ENCODE measurements at places on chromosomes 16 and 17. TPM values are rescaled to one million over a fixed set of nuclear protein-coding genes. Genes with fewer than 3 reads are reported as not detected.
A peak's percentile ranks its signal among the peaks of the same experiment; 100 is the strongest.

- DNase-seq = no peak
Observed at GRCh38 chr16:19566362-19566761, 10.9 kb downstream of the VPS35L start.

DNA sequence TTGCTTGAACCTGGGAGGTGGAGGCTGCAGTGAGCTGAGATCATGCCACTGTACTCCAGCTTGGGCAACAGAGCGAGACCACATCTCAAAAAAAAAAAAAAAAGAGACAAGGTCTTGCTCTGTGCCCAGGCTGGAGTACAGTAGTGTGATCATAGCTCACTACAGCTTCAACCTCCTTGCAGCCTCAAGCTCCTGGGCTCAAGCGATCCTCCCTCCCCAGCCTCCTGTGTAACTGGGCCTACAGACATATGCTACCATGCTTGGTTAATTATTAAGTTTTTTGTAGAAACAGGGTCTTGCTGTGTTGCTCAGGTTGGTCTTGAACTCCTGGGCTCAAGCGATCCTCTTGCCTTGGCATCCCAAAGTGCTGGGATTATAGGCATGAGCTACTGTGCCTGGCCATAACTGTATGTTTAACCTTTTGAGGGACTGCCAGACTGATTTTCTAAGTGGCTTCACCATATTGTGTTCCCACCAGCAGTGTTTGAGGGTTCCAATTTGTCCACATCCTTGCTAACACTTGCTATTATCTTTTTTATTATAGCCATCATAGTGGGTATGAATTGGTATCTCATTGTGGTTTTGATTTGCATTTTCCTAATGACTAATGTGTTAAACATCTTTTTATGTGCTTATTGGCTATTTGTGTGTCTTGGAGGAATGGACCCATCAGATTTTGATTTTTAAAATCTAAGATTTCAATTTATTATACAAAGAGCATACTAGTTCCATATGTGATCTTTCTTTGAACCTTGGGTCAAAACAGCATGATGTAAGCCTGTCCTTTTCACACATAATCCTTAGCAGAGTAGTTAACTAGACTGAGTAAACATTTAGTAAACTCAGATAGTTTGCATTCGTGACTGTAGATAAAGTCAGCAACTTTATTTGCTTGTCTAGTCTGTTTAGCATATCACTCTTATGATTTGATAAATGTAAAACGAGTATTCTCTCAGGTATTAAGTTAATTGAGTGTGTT, 38.1 kb upstream of the KPNB1 start:
- peak; percentile 49 for DNase-seq

DNA sequence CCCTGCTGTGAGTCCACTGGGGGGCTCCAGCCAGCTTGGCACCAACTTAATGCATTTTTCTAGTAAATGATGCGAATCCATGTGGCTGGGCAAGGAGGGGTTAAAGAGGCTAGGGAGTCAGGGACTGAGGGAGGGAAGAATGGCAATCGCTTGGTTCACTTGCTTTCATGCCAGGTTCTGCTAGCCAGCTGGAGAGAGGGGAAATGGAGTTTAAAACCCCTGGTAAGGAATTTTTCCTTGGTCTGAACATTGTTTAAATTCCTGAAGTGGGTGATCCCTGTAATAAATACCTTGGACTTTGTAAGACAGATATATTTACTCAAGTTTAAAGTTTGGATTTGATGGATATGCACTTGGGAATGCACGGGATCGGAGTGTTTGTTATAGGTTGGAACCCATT, 22.8 kb downstream of the ANKFN1 start:
- DNase-seq = peak; percentile 60

DNA sequence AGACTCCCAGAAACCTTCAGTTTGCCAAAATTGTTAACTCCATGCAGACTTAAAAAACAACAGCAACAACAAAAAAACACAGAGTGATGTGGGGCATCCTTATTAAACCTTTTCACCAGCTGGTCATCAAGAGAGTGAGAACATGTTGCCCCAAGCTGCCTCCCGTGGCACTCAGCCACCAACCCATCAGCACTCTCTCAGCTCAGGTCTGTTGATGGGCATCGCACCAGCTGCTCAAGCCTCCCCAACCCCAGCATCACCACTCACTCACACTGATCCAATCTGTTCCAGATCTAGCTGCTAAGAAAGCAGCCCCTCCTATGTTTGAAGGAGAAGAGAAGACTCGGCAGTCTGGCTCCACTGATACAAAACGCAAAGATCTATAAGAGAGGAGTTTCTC, 46.8 kb downstream of the SLC39A11 start:
- DNase-seq = no peak

DNA sequence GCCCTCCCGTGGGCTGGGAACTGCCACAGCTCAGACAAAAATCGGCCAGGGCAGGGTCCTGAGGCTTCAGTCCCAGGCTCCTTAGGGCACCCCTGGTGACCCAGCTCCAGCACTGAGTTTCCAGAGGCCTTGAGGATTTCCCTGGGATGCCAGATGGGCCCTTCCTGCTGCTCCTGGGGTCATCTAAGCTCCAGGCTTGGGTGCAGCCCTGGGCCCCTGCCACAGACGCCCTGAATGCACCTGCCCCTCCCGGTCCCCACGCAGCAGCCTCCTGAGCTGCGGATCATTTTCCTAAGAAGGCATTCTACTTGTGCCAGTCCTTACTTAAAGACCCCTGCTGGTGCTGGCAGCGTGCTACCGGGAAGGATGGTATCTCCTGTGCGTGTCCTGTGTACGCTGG, 6.0 kb upstream of the RNPS1 start:
- DNase-seq = no peak

DNA sequence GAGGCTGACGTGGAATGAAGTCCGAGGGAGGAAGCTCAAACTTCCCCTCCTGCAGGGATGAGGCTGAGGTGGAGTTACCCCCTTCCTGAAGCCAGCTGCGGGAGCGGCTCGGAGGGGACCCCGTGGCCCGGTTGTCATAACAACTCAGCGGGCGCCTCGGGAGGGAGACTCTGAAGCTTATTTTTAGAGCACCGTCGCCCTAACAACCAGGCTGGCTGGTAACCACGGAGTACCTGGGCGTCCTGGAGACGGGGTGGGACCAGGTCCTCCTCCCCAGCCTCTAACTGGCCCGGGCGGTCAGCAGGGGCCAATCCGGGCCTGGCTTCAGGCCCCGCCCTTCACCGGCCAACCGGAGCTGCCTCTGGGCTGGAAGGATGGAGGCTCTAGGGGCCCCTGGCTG, 27.7 kb downstream of the NECAB2 start:
- peak; percentile 34 for DNase-seq

DNA sequence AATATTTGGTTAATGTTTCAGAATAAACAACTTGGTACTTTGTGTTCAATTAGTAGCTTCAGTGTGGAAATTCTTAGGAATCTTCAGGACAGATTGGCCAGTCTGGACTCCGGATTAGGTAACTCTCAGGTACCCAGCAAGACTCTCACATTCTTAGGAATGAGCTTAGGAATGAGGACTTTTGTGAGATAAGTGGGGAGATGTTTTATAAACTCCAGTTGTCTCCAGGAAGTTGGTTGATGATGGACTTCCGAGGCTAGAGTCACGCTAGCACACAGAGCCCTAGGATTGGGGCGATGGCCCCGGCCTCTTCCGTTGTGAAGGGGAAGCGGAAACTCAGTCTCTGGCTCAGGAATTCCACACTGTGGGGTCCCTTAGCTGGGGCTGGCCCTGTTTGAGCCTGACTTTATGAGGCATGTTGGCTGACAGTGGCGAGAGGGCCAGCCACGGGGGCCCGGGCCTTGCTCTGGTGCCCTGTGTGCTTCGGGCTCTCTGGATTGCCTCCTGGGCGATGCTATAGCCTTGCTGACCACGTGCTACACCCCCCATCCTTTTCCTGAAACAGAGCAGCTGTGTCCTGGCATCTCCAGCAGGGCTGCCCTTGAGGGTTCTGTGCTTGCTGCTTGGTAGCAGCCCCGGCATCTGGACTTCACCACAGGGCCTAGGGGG, 32.4 kb downstream of the RAB11FIP3 start:
- no peak for DNase-seq

DNA sequence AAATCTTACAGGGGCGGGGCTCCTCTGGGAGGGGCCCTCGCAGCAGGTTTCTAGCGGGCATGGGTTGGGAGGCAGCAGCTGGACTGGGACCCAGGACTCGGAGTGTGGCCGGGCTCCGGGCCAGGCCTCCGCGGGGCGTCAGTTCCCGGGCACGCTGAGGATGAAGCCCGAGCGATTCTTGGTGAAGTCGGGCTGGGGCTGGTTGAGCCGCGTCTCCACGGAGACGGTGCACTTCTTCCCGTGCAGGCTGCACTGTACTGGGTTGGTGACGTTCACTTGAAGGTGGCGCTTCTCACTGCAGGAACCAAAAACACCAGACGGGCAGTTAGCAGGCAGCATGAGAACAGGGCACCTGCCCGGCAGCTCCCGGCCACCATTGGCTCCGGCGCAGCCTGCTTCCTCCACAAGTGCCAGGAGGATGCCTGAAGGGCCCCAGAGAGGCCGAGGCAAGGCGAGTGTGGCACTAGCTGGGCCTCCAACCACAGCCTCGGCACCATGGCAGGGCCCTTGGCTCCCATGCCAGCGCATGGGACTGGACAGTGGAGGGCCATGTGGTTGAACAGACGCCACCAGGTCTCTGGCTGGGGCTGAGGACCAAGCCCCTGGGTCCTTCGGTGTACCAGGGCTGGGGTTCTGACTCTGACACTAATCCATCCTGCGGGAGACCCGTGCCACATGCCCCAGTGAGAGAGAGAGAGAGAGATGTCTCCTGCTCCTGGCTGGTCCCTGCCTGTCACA, 8.0 kb downstream of the CDK5R1 start:
- peak; percentile 70 for DNase-seq

GRCh38 chr16:50967827-50968612, 183.1 kb downstream of the SALL1 start:
- DNase-seq = no peak

GRCh38 chr17:82638183-82638773, 10.0 kb downstream of the WDR45B start:
- no peak for DNase-seq

DNA sequence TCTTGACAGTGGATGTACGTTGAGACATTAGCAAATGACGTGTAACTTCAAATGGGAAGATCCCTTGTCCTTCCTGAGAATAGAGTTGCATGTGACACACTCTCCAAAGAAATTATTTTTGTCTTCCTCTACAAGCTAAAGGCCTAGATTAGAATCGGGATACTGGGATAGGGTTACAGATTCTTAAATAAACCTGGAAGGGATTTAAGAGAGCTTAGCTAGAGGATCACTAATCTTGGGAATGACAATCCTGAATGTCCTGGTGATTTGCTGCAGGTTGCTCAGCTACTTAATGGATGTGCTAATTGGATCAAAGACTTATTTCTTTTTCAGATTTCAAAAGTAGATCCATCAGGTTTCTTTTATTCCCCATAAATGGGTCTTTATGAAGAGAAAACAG, 101.9 kb downstream of the KCNJ2 start:
- DNase-seq = no peak

- DNase-seq = peak; percentile 97
Observed at GRCh38 chr16:85390511-85391174, 222.5 kb upstream of the GSE1 start.

DNA sequence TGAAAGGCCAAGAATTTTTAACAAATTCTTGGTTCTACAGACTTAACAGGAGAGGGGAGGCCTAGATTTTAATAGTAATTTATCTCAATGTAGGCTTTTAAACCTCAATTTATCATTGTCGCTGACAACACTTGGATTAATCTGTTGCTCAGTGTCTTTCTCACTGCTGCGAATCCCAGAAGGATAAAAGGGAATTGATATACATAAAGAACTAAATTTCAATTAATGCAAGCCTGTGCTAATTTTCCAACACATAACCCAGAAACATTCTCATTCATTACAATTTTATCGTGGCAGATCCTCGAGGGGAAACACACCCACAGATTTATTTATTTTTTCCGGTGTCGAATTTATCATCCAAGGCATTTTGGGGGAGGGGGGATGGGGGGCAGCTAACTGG, 98.1 kb downstream of the WSCD1 start:
- DNase-seq = no peak

GRCh38 chr17:17499402-17500145, 3.4 kb upstream of the RASD1 start:
- DNase-seq = no peak

- no peak for DNase-seq
Observed at GRCh38 chr17:65385726-65386125, 175.7 kb downstream of the AXIN2 start.

DNA sequence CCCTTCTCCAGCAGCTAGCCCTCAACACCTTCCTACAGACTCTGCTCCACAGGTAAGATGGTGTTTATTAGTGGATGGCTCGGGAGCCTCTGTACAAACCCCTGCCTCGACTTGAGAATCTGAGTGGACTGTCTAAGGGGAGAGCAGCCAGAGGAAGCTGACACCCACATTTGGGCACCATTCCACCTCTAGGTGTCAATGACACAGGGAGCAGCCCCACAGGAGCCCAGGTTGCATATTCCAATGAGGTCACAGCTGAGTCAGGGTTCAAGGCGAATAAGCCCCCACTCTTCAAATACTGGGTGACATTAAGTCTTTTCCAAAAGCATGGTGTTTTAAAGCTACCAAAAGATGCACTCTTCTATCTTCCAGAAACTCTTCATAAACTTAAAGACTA, 31.9 kb downstream of the RANBP10 start:
- DNase-seq = no peak

GRCh38 chr17:16293931-16294330, 59.3 kb downstream of the CENPV start:
- DNase-seq = no peak

- DNase-seq = no peak
Observed at GRCh38 chr17:72306037-72306436, 185.2 kb downstream of the SOX9 start.

DNA sequence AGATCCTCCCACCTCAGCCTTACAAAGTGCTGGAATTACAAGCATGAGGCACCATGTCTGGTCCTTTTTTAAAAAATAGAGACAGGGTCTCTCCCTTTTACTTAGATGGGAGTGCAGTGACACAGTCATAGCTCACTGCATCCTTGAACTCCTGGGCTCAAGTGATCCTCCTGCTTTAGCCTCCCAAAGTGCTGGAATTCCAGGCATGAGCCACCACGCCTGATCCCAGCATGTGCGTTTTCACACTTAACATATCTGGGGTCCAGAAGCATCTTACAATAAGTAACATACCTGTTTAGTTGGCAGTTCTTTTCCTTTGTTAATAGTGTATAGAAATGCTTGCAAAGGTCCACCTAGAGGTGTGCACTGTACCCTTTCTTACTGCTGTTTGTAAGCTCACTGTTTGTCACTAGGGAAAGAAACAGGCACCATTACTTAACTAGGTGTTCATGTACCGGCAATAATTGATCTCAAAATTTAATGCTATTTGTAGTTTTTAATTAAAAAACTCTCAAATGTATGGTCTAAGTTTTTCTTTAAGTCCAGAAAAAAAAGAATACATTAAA, 221.7 kb downstream of the RPTOR start:
- no peak for DNase-seq

DNA sequence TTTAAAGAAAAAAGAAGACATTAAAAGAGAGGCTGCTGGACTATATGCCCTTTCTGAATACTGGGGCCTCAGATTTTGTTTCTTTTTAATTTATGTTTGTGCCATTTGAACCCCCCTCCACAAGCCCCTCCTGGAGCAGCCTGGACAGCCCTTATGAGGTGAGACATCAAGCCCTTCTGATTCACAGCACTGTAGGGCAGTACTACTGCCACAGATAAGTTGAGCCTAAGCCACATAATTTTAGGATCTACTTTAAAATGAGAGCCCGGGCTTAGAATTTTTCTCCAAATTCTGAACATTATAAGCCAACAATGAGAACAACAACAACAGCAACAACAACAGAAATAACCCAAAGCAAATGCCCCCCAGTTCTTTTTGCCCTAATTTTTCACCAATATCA, 256.9 kb upstream of the SALL1 start:
- DNase-seq = peak; percentile 39

The MYOCD gene
- total RNA-seq = 1.5 TPM

The SLC16A13 gene
- total RNA-seq = 0.30 TPM

The PRSS27 gene
- not detected for total RNA-seq

The CRAMP1 gene
- 4.9 TPM for total RNA-seq

The RPH3AL gene
- 0.81 TPM for total RNA-seq

The SLC9A5 gene
- 1.3 TPM for total RNA-seq

The ICAM2 gene
- 0.84 TPM for total RNA-seq

Data from M059J (cell line).